ENCODE measurements at places on chromosomes 2 and 18. TPM values are rescaled to one million over a fixed set of nuclear protein-coding genes. Genes with fewer than 3 reads are reported as not detected.

BOLL gene
- not detected for total RNA-seq

PPP4R1 gene
- 206 TPM for total RNA-seq

CXCR1 gene
- total RNA-seq: 0.31 TPM

ZNF513 gene
- 12.8 TPM for total RNA-seq

DSG2 gene
- 2.2 TPM for total RNA-seq

Measured in parietal lobe (tissue), 2 donors.